ENCODE measurements at places on chromosomes 5 and 9.

DNA sequence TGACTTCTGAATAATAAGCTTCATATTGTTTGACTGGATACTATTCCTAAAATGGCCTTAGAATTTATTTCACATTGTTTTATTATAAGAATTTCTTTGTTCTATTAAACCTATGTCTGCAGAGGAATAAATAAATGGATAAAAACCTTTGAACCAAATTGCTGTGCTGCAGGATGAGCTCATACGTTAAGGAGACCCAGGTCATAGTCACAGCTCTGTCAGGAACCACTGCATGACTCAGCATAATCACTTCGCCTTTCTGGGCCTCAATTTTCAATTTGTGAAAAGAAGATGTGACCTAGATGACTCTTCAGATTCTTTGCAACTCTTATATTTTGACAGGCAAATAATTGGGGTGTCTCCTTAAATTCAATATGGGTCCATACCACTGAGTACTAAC, 36.7 kb upstream of the HMHB1 start:
- no peak for DNase-seq

GRCh38 chr9:90851444-90851843, 49.8 kb downstream of the SYK start:
- DNase-seq: no peak

GRCh38 chr9:127129073-127129717, 6.8 kb upstream of the ANGPTL2 start:
- DNase-seq: no peak

DNA sequence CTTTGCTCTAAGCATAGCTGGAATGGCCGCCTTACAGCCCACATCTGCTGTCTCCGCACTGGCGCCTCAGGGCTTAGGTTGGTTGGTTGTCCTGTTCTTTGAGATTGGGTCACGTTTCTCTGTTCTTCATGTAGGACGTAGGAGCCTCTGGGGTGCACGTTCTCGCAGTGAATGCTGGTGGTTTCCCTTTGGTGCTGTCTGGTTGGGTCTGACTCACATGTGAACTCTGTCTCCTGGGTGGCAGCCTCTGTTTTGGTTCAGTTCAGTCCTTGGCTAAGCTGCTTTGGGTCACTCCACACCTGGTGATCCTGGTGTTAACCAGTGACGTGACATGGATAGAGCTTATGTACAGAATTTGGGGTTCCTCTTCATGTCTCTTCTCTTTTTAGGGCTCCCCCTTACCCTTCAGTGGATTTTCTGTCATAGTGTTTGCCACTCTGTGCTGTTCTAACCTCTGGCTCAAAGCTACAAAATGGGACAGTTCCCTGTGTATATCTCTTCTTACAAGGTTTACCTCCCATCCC, 12.6 kb upstream of the LPCAT1 start:
- DNase-seq: no peak

GRCh38 chr5:79576606-79577289, 35.5 kb upstream of the TENT2 start:
- DNase-seq: no peak

DNA sequence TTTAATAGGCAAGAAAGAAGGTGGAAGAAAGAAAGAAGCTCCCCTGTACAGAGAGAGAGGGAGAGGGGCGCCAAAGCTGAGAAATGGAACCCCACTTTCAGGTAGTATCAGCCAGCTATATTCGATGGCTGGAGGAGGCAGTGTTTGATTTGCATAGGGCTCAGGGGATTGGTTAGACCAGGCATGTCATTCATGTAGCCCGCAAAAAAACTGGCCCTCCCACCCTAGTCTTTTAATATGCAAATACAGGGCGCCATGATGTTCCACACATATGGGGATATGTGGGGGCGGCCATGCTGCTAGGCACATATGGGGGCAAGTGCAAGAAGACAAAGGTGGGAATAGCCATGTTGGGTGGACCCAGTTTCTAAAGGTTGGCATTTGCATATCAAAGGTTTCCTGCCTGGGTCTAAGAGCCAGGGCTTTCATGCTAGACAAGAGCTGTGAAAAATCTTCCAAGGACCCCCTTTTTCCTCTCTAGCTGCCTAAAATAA, 174.4 kb upstream of the ADRA1B start:
- no peak for DNase-seq

GRCh38 chr9:77616191-77616590, 31.9 kb downstream of the GNA14 start:
- DNase-seq: no peak

- DNase-seq: no peak
Measured at GRCh38 chr5:1336749-1337488, 8.0 kb downstream of the CLPTM1L start.

DNA sequence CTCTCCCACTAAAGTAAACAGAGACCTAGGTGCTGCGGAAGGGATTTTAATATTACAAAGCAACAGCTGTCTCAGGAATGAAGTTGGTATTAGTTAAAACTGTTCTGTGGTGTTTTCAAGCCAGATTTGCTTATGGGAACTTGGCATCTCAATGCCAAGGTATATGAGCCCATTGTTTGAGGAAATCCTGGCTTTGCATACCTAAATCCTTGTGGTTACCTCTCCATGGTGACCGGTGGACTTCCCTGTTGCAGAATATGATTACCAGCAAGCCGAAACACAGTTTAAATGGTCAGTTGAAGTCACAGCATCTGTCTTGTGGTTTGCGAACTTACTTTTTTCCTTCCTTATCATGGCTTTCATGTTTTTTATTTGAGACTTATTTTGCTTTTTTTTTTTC, 62.3 kb upstream of the TXNDC8 start:
- no peak for DNase-seq

GRCh38 chr5:76974785-76975184, 21.9 kb downstream of the CRHBP start:
- no peak for DNase-seq

DNA sequence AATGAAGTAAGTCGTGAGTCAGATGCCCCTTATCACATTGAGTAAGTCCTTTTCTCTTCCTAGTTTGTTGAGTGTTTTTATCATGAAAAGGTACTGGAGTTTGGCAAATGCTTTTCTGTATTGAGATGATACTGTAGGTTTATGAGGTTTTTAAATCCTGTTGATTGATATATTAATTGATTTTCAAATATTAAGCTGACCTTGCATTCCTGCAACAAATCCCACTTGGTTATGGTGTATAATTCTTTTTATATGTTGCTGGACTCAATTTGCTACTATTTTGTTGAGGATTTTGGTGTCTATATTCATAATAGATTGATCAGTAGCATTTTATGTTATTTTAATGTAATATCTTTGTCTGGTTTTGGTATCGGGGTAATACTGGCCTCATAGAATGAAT, 81.0 kb upstream of the BNC2 start:
- DNase-seq: no peak

- DNase-seq: no peak
Measured at GRCh38 chr9:136546697-136547501, 1.1 kb upstream of the NOTCH1 start.

DNA sequence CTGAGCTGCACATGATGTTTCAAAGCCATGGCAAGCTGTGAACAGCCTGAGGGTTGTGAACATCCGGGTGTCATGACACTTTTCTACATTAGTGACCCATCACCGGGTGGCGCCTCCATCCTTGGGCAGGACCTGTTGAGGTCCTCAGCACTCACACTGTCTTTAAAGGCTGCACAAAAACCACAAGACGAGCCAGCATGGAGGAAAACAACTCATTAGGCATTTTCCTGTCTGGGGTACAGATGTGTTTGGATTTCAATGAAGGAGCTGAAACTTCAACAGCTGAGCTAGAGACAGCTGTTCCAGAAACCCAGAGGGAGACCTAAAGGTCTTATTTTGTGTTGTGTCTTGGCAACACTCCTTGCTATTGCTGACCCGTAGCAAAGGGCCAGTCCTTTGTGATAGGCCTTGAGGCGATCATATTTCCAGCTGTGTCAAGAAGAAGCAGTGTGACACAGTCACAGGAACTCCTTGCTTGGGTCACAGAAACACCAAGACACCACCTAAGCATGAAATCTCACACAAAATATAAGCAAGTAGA, 151.8 kb upstream of the VLDLR start:
- DNase-seq: no peak

DNA sequence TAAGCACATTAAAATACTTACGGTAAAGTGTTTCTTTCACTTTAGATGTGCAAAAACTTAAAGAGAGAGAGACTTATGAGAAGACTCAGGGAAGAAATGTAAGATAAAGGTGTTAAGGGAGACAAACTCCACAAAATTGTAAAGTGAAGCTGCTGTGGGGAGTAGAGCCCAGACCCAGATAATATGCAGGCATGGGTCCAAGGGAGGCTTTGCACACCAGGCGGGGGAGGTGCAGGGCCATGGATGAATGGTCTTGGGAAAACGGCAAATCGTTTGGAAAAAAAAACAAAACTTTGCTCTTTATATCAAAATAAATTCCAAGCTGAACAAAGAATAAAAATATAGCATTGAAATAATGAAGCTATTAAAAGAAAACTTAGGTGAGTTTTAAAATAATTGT, 9.1 kb downstream of the SYK start:
- DNase-seq: no peak

- no peak for DNase-seq
Measured at GRCh38 chr5:34789021-34789531, 49.9 kb upstream of the TTC23L start.

DNA sequence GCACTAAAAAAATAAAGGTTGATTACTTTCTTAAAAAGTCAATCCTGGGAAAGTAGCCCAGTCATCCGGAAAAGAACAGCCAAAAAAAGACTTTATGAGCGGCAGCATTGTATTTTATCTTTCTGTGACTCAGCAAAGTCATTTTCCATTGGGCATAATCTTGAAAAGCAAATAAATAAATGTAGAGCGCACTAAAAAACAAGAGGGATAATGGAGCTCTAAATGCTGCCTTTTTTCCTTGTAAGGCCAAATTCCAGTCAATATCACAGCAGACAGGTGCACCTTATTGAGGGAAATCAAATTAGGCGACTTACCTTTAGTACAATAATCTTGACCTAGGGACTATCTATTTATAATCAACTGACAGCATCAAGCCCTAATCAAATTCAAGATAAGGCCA, 266.8 kb downstream of the MTRR start:
- no peak for DNase-seq

- no peak for DNase-seq
Measured at GRCh38 chr5:62886603-62887315, 308.1 kb downstream of the LRRC70 start.

DNA sequence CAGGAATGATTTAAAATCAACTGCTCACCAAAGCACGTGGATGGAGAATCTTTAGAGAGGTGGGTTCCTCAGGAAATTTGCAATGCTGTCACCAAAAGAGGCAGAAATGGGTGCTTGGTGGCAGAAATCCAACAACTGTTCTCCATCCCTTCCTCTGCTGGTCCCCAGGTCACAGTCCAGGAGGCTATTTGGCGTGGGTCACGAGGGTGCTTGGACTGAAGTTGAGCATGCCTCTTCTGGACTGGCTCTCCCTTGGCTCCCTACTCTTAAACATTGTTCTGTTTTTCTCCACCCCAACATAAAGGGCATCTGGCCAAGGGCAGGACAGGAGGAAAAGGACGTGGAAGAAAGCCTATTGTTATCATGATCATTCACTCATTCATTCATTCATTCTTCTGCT, 58.9 kb downstream of the WWC1 start:
- no peak for DNase-seq

DNA sequence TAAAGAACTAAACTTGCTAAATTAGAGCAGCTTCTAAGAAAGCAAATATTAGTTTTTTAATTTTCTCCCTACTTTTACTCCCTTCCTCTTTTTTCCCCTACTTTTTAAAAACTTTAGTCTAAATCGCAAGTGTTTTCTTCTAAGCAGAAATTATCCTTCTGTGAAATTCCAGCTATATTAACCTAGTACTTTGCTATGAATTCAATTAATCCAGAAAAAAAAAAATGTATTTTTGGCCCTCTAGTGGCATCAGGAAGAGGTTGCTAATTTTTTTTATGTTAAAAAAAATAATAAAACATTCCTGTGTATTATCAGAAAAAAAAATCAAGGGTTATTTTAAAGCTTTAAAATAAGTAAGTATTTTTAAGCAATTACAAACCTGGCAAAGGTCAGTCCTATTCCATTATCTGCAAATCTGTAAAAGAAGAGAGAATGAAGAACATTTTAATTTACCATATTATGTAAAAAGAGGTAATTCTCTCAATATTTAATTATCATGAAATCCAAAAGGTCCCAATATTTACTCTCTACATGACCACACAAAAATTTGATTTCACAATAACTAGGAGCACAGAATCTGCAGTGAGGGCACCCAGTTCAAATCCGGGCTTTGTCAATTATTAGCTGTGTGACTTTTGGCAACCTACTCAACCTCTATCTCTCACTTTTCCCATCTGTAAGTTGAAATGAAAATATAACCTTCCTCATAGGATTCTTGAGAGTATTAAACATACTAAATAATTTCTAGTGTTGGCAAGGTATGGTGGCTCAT, 52.0 kb downstream of the CEMIP2 start:
- no peak for DNase-seq
